Stimulated activated CD4-positive, alpha-beta T cell treated with anti-CD3 and anti-CD28 coated beads, Interleukin-12 subunit alpha, Interleukin-12 subunit beta, amount 100 ng/mL, for 48 hours (primary cell): ENCODE measurements at places on chromosomes 7 and 10.

DNA sequence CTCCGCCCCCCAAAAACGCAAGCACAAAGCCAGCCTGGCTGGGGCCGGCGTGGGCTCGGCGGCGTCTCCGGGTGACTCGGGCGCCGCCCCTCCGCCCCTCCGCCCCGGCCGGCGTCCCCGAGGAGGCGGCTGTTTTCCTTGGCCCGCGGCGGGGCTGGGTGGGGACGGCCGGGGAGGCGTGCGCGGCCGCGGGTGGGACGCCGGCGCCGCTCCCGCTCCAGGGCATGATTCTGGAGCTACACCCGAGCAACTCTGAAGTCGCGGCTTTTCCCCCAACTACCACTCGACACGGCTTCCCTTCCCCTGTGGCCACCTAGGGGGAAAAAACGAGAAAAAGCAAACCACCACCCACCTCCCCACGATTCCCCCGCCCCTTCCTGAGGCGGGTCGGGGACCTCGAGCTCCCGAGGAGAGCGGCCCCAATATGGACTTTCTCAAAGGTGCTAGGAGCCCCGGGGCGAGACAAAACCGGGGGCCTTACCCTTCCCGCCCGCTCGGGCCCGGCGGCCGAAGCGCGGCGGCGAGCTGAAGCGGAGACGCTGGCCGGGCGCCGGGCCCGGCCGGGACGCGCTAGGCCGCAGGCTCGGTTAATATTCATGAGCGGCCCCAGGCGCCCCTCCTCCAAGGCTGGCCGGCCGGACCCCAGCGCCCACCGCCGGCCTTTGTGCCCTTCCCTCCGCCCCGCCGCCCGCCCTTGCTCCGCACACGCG, 856 bp downstream of the ARHGAP21 start:
- DNase-seq = peak; percentile 42

DNA sequence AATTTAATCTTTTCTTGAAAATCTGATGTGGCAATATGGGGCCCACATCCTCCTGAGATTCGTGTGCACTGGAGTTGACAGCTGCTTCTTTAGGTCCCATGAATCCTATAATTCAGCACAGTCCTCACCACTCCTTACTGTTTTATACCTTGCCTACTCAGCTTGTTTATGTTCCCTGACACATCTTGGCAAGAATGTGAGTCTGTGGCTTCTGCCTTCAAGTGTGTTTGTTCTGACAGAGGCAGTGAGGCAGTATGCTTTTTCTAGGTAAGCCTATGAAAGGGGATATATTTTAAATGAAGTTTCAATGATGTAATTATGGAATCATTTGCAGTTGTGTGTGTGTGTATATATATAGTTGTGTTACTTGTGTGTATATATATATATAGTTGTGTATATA, 106.4 kb downstream of the AMPH start:
- DNase-seq = no peak

- DNase-seq = no peak
Measured at GRCh38 chr10:96073722-96074121, 30.3 kb downstream of the CCNJ start.

- no peak for DNase-seq
Measured at GRCh38 chr7:140156460-140157080, 20.2 kb downstream of the KDM7A start.

DNA sequence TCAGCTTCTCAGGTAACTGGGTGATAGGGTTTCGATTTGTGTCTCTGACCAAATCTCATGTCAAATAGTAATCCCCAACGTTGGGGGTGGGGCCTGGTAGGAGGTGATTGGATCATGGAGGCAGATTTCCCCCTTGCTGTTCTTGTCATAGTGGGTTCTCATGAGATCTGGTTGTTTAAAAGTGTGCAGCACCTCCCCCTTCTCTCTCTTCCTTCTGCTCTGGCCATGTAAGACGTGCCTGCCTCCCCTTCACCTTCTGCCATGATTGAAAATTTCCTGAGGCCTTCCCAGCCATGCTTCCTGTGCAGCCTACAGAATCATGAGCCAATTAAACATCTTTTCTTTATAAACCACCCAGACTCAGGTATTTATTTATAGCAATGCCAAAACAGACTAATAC, 21.9 kb upstream of the SMURF1 start:
- no peak for DNase-seq

GRCh38 chr10:85100495-85100894, 772.1 kb downstream of the CCSER2 start:
- DNase-seq = no peak

GRCh38 chr10:17648243-17649035, 4.5 kb downstream of the STAM start:
- DNase-seq = peak; percentile 27

GRCh38 chr7:94449151-94449725, 54.5 kb downstream of the COL1A2 start:
- DNase-seq = no peak

DNA sequence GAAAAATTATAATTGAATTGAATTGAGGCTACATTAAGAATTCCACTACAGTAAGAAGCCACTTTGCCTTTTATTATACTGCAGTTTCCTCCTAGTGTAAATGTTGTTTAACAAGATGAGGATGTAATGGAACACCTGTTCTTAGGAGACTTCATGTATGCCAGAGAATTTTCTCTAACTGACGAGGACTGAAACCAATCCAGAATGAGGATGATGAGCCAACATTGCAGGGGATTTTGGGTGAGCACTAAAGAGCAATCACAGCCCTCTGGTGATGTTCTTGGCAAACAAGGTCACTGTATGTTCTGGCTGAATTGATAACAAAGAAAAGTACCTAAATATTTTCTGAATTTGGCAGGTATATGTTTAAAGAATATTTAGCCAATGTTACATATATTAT, 60.9 kb downstream of the RELN start:
- DNase-seq = no peak

- no peak for DNase-seq
Measured at GRCh38 chr7:84786073-84786472, 400.8 kb downstream of the SEMA3D start.

DNA sequence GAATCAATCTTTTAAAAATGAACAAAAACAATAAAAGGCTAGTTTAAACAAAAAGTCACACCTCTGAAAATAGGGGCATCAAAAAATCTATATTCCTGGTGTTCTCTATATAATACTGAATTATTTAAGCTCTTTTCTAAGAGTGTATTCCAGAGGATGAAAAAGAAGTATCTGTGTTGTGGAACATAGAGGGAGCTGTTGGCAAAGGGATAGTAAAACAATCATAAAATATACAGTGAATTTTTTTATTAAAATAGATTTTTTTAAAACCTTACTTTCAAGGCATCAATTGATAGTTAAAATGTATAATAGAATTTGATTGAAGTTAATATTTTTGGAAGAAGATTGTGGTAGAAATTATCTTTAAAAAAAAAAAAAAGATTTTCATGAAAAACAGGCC, 1409.1 kb upstream of the CELF2 start:
- no peak for DNase-seq

DNA sequence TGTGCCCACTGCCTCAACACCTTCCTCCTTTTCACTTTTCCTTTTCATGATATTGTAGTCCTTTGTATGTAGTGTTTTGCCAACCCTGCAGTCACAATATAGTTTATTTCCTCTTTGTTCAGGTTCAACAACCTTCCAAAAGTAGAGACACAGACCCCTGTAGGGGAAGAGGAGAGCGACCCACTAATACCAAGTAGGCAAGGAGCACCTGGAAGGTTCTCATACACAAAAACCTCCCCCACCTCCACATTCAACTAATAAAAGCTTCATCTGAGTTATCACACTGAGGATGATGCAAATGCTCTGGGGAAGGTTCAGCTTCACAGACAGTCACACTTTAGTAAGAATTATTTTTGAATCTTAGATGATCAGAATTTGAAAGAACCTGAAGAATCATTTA, 41.6 kb downstream of the PIK3AP1 start:
- DNase-seq = no peak

GRCh38 chr7:50771120-50772002, 11.3 kb downstream of the GRB10 start:
- no peak for DNase-seq

GRCh38 chr7:89800761-89801160, 353.5 kb upstream of the STEAP1 start:
- DNase-seq = no peak

DNA sequence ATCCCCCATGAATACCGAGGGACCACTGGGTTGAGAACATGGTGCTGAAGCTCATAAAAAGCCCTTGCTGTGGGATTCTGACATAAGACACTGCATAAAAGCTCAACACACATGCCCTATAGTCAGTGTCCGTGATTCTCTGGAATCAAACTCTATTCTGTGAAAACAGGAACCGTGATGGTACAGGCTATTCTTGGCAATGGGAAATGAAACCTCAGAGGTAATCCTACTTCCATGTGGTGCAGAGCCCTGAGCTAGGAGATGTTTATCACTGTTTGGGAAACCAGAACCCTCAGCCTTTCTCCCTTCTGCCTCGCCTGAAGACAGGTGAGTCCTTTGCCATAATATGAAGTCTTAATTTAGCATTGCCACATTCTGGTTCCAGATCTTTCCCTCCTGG, 80.8 kb upstream of the PRSS1 start:
- no peak for DNase-seq

DNA sequence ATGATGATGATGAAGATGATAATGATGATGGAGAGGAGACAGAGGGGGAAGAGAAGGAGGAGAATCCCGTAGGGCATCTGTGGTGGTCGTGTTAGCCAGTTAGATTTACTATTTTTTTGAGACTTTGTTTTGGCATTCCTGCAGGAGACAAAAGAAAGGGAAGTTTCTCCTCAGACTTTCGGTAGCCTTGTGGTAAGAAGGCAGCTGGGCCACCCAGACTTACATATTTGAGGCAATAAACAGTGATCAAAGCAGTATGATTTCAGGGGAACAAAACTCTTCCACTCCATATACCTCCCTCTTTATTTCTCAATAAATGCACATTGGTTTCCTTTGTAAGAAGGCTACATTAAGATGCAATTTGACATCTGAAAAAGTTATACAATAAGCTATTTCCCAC, 32.4 kb upstream of the BICC1 start:
- DNase-seq = no peak

- DNase-seq = no peak
Measured at GRCh38 chr7:133675510-133676218, 422.8 kb downstream of the EXOC4 start.

- no peak for DNase-seq
Measured at GRCh38 chr10:71069909-71070666, 142.3 kb upstream of the UNC5B start.

DNA sequence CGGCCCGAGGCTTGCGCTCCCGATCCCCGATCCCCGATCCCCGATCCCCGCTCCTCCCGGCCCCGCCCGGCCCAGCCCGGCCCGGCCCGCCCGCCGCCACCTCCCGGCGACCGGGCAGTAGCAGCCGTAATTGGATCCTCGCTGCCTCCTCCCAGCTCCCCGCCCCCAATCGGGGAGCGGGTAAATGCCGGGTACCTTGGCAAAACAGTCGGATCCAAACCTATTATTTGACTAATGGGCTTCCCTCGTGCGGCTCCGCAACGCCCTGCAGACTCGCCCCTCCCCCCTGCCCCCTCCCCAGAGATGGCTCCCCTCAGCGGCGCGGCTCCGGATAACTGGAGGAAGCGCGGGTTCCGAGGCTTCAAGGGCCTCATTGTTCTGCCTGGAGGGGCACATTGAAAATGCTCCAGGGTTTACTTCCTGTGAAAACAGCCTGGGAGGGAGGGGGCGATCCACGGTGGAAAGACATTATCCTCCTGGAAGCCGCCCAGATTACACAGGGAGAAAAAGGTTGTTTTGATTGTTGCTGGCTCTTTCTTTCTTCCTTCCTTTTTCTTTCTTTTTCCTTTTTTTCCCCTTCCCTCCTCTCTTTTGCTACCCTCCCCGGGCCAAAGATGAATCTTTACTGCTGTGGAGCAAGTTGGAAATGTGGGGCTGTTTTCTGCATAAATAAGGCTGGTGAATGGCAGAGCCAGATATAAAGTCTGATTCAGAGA, 94.7 kb upstream of the ZMIZ1 start:
- peak; percentile 32 for DNase-seq

GRCh38 chr7:42170724-42171123, 66.3 kb downstream of the GLI3 start:
- DNase-seq = no peak

- DNase-seq = no peak
Measured at GRCh38 chr7:31476073-31476745, 37.7 kb upstream of the ITPRID1 start.

DNA sequence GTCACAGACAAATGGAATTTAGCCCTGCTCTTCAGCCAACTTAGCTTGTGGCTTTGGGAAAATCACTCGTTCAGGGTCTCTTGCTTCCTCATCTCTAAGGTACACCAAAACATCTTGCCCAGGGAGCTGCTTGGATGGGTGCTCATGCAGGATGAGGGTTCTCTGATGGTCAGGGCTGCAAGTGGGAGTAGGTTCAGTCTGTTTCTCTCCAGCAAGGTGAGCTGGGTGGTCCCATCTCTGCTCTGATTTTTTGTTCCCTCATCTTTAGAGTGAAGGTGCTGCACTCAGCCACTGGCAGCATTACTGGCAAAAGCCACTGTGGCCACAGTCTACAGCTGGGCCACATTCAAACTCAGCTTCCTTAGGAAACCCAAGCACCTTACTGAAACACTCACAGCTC, 149.9 kb upstream of the GPR26 start:
- DNase-seq = no peak

- no peak for DNase-seq
Measured at GRCh38 chr7:33471636-33472242, 342.4 kb downstream of the BBS9 start.

DNA sequence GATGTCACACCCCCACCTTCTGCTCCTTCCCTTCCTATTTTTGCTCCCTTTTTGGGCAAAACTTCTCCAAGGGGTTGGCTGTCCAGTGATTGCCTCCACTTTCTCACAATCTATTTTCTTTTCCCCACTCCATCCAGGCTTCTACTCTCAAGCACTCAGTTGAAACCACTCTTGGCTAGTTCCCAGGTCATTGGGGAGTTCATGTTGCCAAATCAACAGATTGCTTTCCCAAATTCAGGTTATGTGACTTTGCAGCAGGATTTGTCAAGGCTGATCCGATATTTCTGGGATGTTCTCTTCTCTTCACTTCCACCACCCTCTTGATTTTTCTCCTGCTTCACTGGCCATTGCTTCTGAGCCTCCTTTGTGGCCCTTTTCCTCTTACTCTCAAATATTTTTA, 258.7 kb upstream of the SLC26A5 start:
- no peak for DNase-seq

- no peak for DNase-seq
Measured at GRCh38 chr7:118573085-118573484, 348.6 kb downstream of the ANKRD7 start.

- DNase-seq = no peak
Measured at GRCh38 chr7:259751-260405, 30.1 kb upstream of the FOXL3 start.

- DNase-seq = no peak
Measured at GRCh38 chr10:126021833-126022500, 125.6 kb downstream of the FANK1 start.

DNA sequence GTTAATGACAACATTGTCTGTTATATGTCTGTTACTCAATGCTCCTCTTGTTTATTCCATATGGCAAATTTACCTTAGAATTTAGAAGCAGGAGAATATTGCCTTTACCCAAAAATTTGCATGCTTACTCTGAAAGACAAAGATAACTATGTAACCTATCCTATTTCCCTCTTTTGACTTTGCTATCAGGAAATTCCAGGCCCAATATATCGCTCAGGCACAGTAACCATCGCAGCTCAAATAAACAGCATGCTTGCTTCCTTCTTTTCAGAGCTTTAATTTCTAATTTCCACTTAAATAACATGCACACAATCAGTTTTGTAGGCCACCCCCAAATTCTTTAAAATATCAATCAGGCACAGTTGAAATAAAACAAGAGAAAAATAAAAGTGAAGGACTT, 57.8 kb downstream of the EBLN1 start:
- DNase-seq = no peak

- no peak for DNase-seq
Measured at GRCh38 chr7:36185756-36186155, 32.7 kb downstream of the EEPD1 start.

GRCh38 chr7:157526005-157526912, 189.5 kb downstream of the DNAJB6 start:
- DNase-seq = no peak
